ENCODE measurements at places on chromosomes 3 and 15.

DNA sequence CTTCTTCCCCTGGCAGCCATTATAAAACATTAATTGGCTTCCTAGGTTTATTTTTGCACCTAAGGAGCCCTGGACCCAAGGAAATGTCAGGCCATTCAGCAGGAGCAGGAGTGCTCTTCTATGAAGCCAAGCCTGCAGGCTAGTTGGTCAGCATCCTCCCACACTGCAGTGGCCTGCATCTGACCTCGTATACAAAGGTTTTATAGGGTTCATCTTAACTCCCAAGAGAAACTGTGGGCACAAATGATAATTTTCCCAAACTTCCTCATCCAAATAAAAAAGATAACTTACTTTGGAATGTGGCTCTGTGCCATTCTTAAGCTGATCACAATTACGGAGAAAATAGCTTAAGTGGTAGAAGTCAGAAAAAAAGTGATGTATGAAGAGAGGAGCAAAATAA, 19.4 kb downstream of the PLSCR1 start:
- no peak for DNase-seq

DNA sequence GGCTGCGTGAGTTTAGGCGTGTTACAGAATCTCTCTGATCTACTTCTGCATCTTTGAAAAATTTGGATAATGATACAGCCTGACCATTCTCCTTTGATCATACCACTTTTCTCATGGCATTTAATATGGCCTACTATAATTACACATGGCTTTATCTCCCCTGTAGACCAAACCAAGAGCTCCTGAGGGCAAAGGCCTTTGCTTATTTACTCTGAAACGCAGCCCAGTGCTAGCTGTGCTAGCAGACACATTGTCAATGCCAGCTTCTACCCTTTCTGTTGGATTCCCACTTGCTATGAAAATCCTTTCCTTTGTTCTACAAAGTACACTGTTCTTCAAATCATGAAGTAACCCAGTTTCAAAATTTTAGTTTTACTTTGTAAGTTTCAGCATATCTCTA, 16.5 kb upstream of the VGLL4 start:
- no peak for DNase-seq

- DNase-seq: no peak
Observed at GRCh38 chr3:122030381-122031122, 8.5 kb upstream of the ILDR1 start.

GRCh38 chr3:31405515-31405914, 127.2 kb upstream of the STT3B start:
- no peak for DNase-seq

DNA sequence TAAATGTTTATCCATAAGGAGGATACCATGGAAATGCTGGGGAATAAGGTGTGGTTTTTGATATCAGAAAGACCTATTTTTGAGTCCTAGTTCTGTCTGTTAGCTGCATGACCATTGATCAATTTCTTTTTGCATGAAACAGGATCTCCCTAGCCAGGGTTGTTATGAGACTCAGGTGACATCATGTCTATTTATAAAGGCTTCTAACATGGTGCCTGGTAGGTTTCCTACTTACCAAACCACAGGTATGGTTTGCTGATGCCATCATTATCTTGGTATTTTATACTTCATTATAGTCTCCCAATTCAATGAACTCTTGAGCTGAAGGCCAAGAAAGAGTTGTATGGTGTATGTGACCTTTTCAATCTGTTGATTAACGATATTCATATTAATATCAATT, 144.0 kb downstream of the CLSTN2 start:
- no peak for DNase-seq

- DNase-seq: no peak
Observed at GRCh38 chr3:52663098-52663497, 22.6 kb downstream of the PBRM1 start.

DNA sequence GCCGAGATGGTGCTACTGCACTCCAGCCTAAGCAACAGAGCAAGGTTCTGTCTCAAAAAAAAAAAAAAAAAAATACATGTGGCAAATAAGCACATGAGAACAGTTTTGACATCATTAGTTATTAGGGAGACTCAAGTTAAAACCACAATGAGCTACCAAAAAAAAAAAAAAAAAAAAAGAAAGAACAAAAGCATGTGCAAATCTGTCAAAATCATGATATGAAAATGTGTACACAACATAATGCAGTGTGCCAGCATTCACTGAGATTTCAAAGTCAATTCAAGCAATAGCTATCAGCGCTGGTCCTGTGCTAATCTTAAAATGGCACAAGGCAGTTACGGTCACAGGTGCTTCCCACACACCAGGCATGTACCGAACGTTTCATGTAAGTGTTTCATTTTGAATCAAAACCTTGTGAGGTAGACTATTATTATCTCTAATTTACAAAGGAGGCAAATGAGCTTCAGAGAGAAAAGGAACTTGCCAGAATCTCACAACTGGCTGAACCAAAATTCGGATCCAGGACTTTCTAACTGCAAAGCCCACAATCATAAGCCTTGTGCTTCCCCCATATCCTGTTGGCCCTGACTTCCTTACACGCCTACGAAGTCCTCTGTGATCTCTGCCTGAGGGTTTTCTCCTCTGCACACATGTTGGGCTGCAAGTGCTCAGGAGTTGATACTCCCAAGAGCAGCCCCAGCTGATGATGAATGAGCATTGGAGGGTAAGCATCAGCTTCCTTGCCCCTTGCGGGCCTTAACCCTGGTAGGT, 200.1 kb upstream of the PROK2 start:
- no peak for DNase-seq

DNA sequence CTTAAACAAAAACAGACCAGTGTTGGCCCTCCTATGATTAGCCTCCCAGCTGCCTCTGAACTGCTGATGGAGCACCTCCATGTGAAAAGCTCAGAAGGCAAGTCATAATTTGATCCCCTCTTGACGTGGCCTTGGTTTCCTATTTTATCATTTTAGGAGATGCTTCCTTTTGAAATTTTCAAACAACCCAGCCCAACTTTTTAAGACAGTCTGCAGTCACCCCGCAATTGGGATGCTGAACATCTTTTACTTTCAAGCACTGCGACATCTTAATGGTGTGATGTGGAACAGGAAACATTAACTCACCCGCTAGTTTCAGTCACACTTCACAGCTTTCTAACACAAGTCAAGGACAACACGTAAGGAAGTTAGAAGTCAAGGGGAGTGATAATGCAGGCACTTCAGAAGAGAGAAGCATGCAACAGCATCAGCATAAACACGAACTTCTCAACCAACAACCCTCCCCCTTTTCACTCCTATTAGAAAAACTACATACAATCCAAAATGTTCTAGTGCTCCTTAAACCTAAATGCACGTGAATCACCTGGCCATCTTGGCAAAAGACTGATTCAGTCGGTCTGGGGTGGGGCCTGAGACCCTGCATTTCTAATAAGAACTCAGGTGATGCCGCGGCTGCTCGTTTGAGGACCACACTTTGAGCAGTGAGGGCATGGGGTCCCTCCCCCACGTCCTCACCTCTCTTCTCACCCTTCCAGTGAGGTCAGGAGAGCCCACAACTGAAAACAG, 161.5 kb downstream of the FOXP1 start:
- DNase-seq: no peak
